ENCODE measurements at places on chromosomes 4 and X.

DNA sequence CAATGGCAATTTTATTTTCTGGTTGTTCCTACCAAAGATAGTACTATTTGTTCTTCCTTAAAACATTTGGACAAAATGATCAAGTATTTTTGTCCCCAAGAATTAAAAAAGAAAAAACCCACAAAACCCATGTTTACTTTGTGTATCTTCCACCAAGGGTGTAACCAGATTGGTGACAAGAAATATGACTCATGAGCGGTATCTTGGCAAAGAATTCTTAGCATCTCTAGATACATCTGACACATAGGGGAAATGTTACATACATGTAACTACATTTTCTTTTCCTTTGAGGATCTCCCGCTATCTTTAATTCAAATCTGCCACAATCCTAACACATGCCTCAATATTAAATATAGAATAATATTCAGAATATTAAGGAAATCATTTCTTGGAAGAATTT lies 78.7 kb downstream of the WDFY3 start:
- DNase-seq = peak; percentile 63

DNA sequence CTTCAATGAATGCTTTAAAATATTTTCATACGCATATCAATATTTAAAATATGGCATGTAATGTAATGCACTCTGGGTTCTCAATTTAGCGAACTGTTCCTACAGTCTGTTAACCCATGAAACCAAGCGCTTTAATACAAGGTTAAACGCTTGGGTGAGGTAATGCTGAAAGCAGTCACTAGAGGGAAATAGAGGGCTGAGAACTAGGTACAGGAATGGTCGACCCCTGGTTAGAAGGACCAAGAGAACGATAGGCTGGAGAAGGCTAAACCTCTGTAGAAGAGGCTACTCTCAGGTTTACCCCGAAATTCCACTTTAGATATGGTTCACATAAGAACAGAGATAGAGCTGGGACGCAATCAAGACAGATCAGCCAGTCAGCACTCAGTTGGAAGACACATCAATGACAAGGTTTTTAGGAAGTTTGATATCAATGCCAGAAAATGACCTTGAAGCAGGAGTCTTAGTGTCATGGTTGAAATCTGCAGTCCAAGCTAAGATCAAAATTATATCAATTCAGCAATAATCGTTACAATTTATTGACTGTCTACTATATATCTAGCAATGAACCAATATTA lies 26.9 kb downstream of the ARSJ start:
- peak; percentile 59 for DNase-seq

- DNase-seq = no peak
These were observed 39.5 kb downstream of the NOP14 start for GRCh38 chr4:2923668-2924173.

DNA sequence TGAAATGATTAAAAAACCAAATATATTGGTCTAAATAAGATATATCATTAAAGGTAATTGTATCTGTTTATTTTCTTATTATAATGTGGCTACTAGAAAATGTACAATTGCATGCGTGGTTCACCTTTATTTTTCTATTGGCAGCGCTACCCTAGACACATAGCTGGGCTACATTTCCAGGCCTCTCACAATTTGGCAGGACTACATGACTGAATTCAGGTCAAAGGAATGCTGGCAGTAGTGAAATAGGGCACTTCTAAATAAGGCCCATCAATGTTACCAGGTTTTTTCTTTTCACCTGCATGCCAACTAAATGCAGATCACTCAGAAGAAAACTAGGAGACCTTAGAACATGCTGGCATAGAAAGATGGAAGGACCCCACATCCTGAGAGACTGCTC lies 1072.9 kb upstream of the SLIT2 start:
- no peak for DNase-seq

DNA sequence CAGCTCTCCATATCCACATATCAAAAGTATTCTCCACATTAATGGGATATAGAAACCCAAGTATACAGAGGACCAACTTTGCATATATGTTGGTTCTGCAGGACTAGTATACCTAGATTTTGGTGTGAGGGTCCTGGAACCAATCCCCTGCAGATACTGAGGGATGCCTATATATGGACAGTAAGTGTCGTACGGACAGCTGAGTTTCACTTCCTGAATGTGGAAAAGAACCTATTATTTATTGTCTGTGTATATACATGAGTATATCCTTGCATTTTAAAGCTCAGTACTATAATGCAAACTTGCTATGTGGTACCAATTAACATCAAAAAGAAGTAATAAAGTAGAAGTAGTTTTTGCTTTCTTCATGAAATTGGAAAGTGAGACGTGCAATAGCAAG lies 101.9 kb downstream of the FBXW7 start:
- DNase-seq = no peak

DNA sequence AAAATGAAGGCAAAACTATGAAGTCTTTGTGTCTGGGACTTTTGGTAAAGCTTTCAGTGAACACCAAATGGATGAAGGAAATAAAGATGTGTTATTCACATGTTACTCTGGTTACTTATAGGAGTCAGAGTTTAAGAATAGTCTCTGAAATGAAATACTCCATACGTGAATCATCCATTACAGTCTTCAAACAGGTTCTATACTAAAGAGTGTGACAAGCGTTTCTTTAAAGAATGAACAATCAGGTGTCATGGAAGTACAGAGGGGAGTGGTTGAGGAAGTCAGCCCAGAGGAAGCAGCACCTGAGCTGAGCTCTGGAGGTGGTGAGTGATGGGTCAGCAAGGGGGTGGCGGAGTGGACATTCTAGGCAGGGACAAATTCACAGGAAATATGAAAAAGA lies 41.8 kb upstream of the SORBS2 start:
- no peak for DNase-seq

GRCh38 chr4:4810092-4810774 lies 49.2 kb upstream of the MSX1 start:
- no peak for DNase-seq

- no peak for DNase-seq
These were observed 178.5 kb downstream of the CBR4 start for GRCh38 chr4:168831585-168831918.

DNA sequence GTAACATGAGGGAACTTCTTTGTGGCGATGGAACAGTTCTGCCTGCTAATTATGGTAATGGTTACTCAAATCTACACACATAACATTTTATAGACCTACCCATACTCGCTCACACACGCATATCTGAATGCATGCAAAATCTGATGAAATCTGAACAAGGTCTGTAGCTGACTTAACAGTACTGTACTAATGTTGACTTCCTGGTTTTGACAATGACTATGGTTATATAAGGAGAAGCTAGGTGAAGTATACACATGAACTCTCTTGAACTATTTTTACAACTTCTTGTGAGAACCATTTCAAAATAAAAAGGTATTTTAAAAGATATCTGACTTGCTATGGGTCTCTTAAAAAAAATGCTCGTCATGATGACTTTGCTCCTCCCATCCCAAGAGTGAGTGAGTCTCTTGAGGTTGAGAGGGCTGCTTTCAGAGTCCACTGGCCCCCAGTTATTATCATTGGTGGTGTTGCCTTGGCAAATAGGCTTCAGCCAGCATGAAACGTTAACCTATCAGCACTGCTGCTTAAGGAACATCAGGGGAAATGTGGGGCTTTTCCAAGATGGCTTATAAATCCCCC lies 99.8 kb downstream of the MTMR1 start:
- no peak for DNase-seq

DNA sequence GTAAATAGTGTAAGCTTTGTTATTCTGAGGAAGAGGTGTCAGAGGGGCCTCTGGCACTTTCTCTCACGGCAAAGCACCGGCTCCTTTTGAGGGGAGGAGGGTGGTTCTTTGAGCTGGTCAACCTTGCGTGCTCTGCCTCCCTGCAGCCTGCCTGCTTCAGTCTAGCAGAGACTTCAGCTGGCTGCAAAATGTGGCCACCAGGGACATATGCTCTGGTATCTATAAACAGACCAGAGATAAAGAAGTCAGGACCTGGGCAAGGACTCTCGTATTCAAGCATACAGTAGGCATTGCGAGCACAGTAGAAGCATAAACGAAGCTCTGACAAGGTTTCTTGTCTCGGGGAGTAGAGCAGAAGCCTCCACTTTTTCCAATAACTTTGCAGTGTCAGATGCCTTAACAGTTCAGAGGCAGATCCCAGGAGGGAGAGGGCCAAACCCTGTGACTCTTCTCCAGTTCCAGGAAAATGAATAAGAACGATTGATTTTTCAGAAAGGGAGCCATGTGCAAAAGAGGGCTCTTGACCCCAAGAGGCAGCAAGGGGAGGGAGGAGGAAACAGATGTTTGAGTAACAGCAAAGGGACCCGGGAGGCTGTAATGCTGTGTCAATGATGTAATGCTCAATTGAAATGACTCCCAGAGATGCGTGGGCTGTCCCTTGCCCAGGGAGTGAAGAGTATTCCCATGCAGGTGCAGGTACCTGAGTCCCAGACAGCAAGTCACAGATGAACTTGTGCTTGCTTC lies 57.9 kb upstream of the TEX13D start:
- DNase-seq = no peak

DNA sequence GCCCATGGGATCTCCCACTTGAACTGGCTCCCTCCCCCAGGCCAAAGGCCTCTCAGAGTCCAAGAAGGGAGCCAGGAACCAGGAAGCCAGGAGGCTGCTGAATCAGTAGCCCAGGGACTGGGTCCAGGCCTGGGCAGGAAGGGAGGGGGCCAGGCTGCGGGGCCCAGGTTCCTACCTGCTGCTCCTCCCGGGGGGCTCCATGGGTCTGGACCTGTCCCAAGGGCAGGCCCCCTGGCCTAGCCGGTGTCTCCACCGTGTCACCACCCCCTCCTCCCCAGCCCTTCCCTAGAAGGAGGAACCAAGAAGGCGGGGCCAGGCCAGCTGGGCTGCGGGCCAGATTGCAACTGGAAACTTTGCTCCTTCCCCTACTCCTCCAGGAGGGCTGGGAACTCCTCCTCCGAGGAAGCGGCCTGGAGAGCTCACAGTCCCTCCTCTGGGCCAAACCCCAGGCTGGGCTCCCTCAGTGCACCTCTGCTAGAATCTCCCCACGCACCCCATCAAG lies at the start of gene IQSEC2:
Gene IQSEC2, minus strand, starts transcription at position 264 of the 502 bp plus-strand sequence.
- DNase-seq = no peak

DNA sequence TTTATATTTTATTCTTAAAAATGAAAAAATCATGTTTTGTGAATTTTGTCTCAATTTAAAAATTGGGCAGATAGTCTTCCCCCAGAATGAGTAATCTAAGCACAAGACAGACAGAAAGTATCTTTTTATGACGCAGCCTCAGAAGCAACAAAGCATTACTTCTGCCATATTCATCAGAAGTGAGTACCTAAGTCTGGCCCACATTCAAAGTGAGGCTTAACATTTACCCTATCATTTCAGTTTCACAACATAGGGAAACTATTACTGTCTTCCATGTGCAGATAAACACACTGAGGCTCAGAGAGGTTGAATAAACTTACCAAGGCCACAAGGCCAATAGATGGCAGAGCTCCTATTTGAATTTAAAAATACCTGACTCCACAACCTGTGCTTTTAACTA lies 4.4 kb upstream of the PRDX4 start:
- DNase-seq = no peak

DNA sequence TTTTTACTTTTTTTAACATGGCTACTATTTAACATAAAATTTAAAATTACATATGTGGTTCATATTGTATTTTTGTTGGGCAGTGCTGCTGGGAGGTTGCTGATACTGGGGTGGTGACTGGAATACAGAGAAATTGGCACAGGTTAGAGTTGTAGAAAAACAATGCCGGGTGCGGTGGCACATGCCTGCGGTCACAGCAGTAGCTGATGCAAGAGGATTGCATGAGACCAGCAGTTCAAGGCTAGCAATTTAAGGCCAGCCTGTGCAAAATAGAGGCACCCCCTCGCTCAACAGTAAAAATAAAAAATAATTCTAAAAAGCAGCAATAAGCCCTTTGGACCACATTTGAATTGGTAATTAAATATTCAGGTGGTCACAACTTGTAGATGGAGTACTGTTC lies 11.8 kb upstream of the CPE start:
- DNase-seq = no peak

All from kidney capillary endothelial cell (primary cell).